ENCODE measurements at places on chromosomes 7 and 10.

- no peak for DNase-seq
Observed at GRCh38 chr10:15457382-15457781, 86.3 kb upstream of the FAM171A1 start.

GRCh38 chr7:152073352-152073751 lies 47.9 kb downstream of the GALNT11 start:
- DNase-seq, result no peak

DNA sequence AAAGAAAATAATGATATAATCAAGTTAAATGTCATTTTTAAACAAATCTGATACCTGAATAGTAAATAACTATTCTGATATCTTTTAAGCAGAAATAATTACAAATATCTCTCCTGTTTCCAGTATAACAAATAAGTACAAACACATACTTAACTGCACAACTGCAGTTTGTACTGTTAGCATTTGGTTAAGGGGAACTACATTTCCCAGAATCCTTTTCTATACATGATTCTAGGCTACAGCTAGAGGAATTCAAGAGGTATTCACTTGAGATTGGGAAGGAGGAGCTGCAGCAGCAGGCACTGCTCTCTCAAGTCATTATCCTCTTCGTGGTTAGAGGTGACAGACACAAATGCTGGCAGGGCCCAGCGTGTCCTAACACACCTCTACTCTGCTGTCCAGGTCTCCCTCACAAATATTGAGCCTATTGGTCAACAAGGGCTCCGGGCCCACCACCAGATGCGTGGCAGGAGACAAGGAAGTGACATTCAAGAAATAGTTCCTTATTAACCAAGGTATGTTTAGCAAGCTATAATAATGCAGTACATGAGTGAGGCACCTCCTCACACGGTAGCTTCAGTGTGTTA lies 255.1 kb upstream of the MKLN1 start:
- DNase-seq, result no peak

- no peak for DNase-seq
Observed at GRCh38 chr10:108775911-108776475, 1147.3 kb downstream of the XPNPEP1 start.

DNA sequence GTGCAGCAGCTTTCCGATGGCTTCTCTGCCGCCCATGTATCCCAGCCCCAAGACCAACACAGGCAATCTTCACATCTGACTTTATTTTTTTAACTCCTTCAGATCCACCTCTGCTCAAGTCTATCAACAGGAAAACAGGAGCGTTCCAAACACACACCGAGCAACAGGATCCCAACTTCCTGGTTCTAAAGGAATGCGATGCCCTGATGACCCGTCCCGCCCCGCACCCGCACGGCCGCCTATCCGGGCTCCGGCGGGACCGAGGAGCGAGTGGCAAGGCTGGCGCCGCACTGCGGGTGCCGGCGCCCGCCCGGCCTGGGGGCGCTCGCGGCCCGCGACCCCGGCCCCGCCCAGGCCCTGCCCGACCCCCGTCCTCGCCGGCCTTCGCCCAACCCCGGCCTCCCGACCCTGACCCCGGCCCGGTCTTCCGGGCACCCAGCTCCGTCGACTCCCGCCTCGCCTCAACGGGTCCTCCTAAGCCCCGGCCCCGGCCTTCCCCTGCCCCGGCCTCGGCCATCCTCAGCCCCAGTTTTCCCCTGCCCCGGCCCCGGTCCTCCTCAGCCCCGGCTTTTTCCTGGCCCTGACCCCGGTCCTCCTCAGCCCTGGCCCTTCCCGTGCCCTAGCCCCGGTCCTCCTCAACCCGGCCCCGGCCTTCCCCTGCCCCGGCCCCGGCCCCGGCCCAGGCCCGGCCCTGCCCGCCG lies 730 bp downstream of the LARP4B start:
- DNase-seq, result no peak

- no peak for DNase-seq
Observed at GRCh38 chr10:95691281-95691680, 2.4 kb downstream of the TCTN3 start.

GRCh38 chr10:72736828-72737220 lies 44.9 kb downstream of the MCU start:
- no peak for DNase-seq

GRCh38 chr10:107865691-107866090 lies 701.2 kb upstream of the SORCS1 start:
- no peak for DNase-seq

DNA sequence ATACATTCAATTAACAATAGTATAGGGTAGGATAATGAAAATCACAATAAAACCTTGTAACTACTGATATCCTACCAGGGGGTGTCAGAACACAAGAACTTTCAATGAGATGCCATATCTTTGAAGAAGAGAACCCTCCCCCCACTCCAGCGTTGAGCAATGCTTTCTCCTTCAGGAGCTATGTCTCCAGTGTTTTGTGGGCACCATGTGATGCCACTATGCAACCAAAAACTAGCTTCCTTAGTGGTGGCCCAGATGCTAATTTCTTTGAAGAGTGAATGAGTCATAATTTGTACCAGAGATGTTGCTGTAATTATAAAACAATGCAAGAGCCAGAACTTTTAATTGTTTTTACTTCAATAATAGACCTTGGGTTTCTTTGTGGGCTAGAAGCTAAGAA lies 76.0 kb upstream of the ADO start:
- DNase-seq, result no peak

GRCh38 chr7:30557245-30557644 lies 37.4 kb upstream of the GARS1 start:
- DNase-seq, result no peak

GRCh38 chr10:76554478-76554877 lies 1083.1 kb downstream of the KCNMA1 start:
- no peak for DNase-seq

- no peak for DNase-seq
Observed at GRCh38 chr7:94272821-94273583, 121.7 kb upstream of the COL1A2 start.

- DNase-seq, result no peak
Observed at GRCh38 chr7:94274828-94275227, 119.9 kb upstream of the COL1A2 start.
